Endothelial cell of umbilical vein (primary cell): ENCODE measurements at places on chromosomes 16 and 17. TPM values are rescaled to one million over a fixed set of nuclear protein-coding genes. Genes with fewer than 3 reads are reported as not detected.

HBA2 gene
- not detected in 2 replicates for polyA plus RNA-seq

PIGS gene
- 110 and 111 TPM in 2 replicates for polyA plus RNA-seq

DPEP3 gene
- 0.03 and 0.06 TPM in 2 replicates for polyA plus RNA-seq

RNU2-1 gene
- not detected in 2 replicates for polyA plus RNA-seq

ABCA8 gene
- 0.89 and 0.99 TPM in 2 replicates for polyA plus RNA-seq

TBX2 gene
- polyA plus RNA-seq = not detected in 2 replicates

ETV4 gene
- polyA plus RNA-seq = 5.5 and 7.3 TPM in 2 replicates

PPP1R27 gene
- polyA plus RNA-seq = not detected in 2 replicates

TRAF4 gene
- polyA plus RNA-seq = 79.5 and 97.3 TPM in 2 replicates

CALB2 gene
- not detected in 2 replicates for polyA plus RNA-seq
